Choroid plexus epithelial cell (primary cell): ENCODE measurements at places on chromosomes 11 and 22.

DNA sequence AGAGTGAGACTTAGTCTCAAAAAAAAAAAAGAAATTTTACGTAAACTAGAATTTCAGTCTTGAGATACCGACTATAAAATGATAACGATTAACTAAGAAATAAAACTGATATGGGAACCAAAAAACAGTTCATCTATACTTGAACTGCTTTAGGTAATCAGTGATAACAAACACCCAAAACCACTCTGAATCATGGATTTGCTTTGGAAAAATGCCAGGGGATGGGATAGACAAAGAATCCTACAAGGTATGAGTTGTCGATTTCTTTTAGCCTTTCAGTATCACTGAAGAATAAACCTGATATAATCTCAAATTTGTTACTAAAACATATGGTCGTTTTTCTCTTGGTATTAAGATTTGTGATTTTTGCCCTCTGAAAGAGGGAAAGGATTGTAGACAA, 13.7 kb downstream of the CSTF3 start:
- DNase-seq, result peak; percentile 24

- no peak for DNase-seq
Measured at GRCh38 chr22:30637701-30638114, 2.1 kb downstream of the SLC35E4 start.

DNA sequence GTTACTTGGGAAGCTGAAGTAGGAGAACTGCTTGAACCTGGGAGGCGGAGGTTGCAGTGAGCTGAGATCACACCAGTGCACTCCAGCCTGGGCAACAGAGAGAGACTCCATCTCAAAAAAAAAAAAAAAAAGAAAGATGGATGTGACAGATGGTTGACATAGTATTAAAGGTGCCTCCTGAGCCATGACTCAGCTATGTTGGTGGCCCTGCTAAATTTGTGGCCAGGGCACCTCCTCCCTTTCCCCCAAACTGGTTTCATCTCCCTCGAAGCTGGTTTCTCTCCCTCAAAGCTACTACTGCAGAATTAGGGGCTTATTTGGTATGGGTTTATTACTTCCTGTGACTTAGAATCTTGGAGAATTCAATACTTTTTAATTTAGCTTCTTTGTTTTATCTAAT, 31.5 kb downstream of the SDHD start:
- DNase-seq, result no peak

DNA sequence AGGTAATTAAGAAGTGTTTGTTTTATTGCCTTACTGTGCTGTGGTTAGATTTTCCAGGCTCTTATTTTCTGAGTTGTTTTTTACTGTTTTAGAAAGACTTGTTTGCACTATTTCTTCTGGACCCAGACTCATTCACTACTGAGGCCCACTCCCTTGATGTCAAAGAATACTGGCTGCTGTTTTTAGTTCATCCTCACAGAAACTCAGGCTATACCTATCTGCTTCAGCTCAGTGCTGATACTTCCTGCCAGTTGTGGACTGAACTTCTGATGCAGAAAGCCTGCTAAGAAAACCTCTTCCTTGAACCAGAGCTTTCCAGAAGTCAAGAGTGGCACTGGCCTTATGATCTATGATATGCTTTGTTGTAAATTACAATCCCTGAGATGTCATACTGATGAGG, 15.9 kb upstream of the PIK3IP1 start:
- no peak for DNase-seq

- no peak for DNase-seq
Measured at GRCh38 chr22:31141551-31141950, 1.2 kb upstream of the PLA2G3 start.

DNA sequence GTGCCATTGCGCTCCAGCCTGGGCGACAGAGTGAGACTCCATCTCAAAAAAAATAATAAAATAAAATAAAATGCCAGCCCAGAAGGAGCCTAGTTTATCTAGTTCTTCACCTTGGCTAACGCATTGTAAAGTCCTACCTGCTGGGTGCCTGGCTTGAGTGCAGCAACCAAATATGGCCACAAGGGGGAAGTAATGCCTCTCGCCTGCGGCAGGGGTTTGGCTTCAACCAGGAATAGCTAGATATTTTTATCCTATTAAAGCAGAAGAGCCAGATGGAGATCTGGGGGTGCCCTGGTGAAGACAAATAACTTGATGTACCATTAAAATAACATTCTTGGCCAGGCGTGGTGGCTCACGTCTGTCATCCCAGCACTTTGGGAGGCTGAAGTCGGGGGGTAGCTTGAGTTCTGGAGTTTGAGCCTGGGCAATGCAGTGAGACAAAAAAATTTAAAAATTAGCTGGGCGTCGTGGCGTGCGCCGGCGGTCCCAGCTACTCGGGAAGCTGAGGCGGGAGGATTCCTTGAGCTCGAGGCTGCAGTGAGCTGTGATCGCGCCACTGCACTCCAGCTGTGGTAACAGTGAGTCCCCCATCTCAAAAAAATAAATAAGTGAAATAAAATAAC, 20.6 kb upstream of the PLEKHB1 start:
- DNase-seq, result peak; percentile 84

- DNase-seq, result no peak
Measured at GRCh38 chr11:22407921-22408320, 69.7 kb downstream of the SLC17A6 start.

DNA sequence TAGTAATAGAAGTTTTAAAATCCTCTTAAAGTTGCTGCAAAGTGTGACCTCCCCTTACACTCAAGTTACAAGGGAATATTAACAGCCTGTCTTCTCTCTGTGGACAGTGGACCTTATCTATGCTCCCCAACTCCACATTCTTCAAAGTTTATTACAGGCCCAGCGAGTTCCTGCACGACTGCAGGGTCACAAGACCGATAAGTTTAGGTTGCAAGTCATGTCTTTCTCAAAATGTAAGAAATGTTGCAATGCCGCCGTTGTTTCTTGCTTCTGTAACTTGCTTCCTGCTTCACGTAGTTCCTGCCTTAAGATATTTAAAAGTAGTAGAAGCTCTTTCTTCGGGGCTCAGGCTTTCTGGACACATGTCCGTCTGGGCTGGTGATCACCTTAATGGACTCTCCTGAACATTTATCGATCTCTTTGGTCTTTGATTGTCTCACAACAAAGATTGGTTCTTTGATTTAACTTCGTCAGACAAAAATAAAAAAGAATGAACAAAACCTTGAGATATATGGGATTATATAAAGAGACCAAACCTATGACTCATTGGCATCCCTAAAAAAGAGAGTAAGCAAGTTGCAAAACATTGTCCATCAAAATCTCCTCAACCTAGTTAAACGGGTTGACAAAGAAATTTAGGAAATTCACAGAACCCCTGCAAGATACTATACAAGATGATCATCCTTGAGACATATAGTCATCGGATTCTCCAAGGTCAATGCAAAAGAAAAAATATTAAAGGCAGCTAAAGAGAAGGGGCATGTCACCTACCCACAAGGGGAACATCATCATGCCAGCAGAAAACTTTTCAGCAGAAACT, 45.4 kb upstream of the GLYAT start:
- DNase-seq, result no peak

DNA sequence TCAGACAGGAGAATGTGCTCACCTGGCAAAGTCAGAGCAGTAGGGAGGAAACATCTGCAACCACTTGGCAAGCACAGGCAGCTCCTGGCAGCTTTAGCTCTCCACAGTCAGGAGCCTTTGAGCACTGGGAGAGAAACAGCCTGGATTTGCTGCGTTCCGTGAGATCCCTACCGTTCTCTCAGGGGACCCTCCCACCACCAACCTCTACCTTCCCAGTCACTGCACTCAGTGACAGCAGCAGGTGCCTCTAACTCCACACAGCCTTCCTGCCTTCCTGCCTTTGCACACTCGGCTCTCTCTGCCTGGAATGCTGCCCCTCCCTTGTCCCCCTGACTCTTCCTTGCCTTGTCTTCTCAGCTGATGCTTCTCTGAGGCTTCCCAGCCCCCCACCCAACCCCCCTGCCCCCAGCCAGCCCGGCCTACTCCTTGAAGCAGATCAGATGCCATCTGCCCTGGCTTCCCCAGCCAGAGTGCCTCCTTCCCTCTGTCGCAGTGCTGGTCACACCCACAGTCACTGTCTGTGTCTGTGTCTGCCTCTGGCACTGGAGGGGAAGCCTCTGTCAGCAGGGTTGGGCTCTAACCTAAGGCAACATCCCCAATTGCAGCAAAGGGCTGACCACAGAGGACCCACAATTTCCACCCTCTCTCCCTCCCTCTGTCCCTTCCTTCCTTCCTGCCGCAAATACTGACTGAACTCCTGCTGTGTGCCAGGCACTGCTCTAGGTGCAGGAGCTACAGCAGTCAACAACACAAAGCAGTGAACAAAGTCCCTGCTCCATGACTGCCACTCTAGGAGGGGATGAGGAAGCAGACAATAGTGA, 14.9 kb upstream of the TSKU start:
- DNase-seq, result no peak

GRCh38 chr11:11841116-11841722, 553 bp upstream of the USP47 start:
- DNase-seq, result peak; percentile 58

- DNase-seq, result no peak
Measured at GRCh38 chr22:48888466-48889208, 939.0 kb downstream of the BRD1 start.

DNA sequence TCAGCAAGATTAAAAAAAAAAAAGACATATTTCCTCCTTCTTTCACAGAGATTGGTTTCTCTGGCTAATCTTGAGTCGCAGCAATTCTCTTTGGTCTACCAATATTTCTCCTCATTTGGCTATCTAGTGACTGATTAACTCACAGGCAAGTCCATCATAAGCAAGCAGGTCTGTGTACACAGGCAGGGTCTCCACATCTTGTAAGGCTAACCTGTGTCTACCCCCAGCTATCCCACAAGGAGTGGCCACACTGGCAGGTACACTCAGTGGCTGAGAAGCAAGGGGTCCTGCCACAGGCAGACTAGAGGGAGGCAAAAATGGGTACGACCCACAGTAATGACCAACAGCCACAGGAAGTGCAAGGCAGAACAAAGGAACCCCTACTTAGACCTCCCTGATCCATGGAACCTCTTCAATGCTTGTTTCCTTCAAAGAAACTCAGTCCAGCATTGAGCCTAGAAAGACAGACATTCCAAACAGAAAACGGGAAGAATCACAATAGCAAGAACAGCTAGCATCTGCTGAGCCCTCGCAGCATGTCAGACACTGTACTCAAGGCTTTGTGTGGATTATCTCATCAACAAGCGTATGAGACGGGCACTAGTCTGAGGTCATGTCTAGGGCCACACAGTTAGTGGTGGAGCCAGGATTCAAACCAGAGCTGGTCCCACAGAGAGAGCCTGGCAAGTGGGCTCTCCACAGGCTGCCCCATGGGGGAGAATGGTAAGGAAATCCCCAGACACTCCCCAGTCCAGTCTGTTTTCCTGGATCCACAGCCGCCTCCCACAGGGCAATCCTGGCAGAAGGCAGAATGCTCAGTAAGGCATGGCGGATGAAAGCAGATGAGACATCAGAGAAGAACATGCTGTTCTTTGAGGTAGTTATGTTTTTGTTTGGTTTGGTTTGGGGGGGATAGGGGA, 34.3 kb downstream of the PLEKHA7 start:
- DNase-seq, result no peak

DNA sequence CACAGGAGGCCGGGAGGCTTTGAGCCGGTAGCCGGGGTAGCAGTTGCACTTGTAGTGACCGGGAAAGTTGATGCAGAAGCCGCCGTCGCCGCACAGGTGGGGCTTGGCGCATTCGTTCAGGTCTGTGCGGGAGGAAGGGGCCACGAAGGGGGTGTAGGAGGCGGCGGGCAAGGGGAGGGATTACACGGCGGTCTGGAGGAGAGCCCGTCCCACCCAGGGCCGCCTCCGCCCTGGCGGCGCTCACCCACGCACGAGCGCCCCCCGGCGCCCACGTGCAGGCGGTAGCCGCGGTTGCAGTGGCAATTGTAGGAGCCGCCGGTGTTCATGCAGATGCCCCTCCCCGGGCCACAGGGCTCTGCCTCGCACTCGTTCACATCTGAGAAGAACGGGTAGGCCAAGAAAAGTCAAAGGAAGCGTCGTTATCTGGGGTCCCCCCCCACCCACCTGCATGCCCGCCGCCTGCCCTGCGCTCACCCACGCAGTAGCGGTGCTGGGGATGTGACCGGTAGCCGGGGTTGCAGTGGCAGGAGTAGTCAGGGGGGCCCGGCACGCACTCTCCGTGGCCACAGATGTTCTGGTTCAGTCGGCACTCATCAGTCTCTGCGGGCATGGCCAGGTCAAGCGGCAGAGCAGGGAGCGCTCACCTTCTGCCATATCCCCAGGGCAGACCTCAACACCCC, 10.6 kb downstream of the LTBP3 start:
- no peak for DNase-seq

- DNase-seq, result peak; percentile 17
Measured at GRCh38 chr22:19853879-19854777, 546 bp downstream of the GNB1L start.

GRCh38 chr11:10201343-10201742, 92.7 kb downstream of the SBF2 start:
- no peak for DNase-seq

- DNase-seq, result no peak
Measured at GRCh38 chr11:126522152-126522551, 166.7 kb downstream of the ST3GAL4 start.

- DNase-seq, result no peak
Measured at GRCh38 chr11:132692891-132693290, 839.4 kb downstream of the OPCML start.

DNA sequence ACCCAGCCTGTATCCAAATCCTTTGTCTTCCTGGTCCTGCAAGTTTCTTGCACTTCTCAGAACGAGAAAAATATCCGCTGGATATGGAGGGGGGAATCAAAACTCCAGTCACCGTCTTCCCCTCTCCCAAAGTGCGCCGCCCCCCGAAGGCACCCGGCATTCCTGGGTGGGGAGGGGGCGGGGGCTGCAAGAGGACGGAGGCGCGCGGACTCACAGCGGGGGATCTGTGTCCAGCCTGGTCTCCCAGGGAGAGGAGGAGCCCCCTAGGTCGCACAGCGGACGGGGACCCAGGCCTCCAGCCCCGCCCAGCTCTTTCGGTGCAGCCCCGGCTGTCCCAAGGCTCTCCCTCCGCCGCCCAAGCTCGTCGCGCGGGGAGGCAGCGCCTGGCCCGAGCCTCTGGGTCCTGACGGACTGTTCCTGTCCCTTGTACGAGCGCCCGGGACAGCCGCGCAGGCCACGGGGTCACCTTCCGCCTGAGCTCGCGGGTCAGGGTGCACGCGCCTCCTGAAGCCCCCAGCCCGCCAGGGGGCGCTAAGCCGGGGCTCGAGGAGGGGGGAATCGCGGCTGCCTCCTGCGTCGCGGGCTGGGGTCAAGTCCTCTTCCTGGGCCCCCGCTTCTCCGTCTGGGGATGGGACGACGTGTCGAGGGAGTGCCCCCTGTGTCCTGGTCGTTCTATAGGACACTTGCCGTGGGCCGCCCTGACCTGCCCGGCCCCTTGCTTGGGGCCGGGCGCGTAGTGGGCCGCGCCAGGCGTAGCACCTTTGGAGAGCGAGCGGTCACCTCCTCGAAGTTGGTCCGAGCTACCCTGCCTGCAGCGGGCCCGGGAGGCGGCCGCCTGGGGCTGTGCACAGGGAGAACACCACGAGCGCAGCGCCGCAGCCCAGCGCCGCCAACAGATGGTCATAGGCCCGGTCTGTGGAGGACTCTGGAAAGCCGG, 2.4 kb upstream of the WNT11 start:
- DNase-seq, result peak; percentile 40
